ENCODE measurements at places on chromosomes 5 and 9. TPM values are rescaled to one million over a fixed set of nuclear protein-coding genes. Genes with fewer than 3 reads are reported as not detected.

The PAPPA gene
- 0.03 TPM for polyA plus RNA-seq

The PHPT1 gene
- 44.2 TPM for polyA plus RNA-seq

The MYORG gene
- 19.5 TPM for polyA plus RNA-seq

DNA sequence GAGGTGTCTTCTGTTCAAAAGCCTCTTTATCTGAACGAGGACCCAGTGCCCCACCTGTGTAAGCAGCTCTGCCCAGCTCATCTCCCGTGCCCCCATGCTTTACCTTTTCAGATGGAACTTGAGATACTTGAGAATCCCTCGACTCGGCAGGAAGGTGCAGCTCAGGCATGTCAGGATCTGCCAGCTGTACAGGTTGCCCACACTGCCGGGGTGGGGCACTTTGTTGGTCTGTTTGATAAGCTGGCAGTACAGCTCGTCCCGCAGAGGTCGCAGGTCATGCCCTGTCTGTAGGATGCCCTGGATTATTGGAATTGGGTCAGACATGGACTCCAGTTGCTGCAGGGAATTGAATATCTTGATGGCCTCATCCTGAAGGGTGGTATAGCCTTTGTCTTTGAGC, 58.0 kb upstream of the RETREG1 start:
- no peak for DNase-seq
- H3K27me3 ChIP-seq, result no peaks in the 10 kb centered on the region
- peaks cover 3% of the 10 kb centered on the region for H3K36me3 ChIP-seq
- H3K4me1 ChIP-seq, result peaks cover 2% of the 10 kb centered on the region
- no peak overlapping the region for H3K4me3 ChIP-seq
- no peak overlapping the region for H3K27ac ChIP-seq

DNA sequence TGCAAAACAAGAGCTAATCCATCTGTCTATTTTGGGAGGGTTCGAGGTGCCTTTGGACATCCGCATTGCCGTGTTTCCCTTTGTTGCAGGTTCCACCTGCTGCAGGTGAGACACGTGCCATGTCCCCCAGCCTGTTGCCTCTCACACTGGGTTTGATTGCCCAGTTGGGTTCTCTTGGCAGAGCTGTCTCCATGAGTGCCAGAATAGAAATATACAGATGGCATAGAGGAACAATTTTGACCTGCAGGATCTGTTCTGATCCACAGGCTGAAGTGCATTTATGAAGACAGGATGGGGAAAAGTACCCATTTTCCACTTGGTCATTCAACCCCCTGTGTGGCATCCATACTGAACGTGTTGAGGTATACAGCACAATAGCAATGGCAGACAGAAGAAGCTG, 178.1 kb downstream of the SGCD start:
- H3K36me3 ChIP-seq, result no peaks in the 10 kb centered on the region
- H3K27ac ChIP-seq, result no peak overlapping the region
- H3K27me3 ChIP-seq, result no peaks in the 10 kb centered on the region
- H3K4me3 ChIP-seq, result no peak overlapping the region
- no peaks in the 10 kb centered on the region for H3K4me1 ChIP-seq
- no peak for DNase-seq

GRCh38 chr9:82302968-82303655, 314.5 kb downstream of the SPATA31D1 start:
- H3K27me3 ChIP-seq, result no peaks in the 10 kb centered on the region
- DNase-seq, result no peak
- H3K27ac ChIP-seq, result no peak overlapping the region
- H3K4me3 ChIP-seq, result no peak overlapping the region
- no peaks in the 10 kb centered on the region for H3K4me1 ChIP-seq
- H3K36me3 ChIP-seq, result no peaks in the 10 kb centered on the region

GRCh38 chr9:130741831-130742449, 48.4 kb downstream of the EXOSC2 start:
- H3K36me3 ChIP-seq, result no peaks in the 10 kb centered on the region
- no peak overlapping the region for H3K4me3 ChIP-seq
- peaks cover 10% of the 10 kb centered on the region for H3K4me1 ChIP-seq
- H3K27me3 ChIP-seq, result no peaks in the 10 kb centered on the region
- no peak overlapping the region for H3K27ac ChIP-seq
- no peak for DNase-seq

- no peak for DNase-seq
- H3K27me3 ChIP-seq, result no peaks in the 10 kb centered on the region
- no peaks in the 10 kb centered on the region for H3K36me3 ChIP-seq
- H3K27ac ChIP-seq, result no peak overlapping the region
- H3K4me3 ChIP-seq, result no peak overlapping the region
- H3K4me1 ChIP-seq, result no peaks in the 10 kb centered on the region
These were observed 197.3 kb downstream of the ARL15 start for GRCh38 chr5:54113060-54113459.

GRCh38 chr9:135505406-135506187, 5.1 kb downstream of the MRPS2 start:
- H3K4me1 ChIP-seq, result peaks cover 2% of the 10 kb centered on the region
- H3K27me3 ChIP-seq, result no peaks in the 10 kb centered on the region
- H3K36me3 ChIP-seq, result peaks cover 11% of the 10 kb centered on the region
- H3K27ac ChIP-seq, result no peak overlapping the region

GRCh38 chr5:80780024-80780423, 125.2 kb upstream of the DHFR start:
- no peak for DNase-seq
- no peaks in the 10 kb centered on the region for H3K4me1 ChIP-seq
- H3K36me3 ChIP-seq, result no peaks in the 10 kb centered on the region
- no peak overlapping the region for H3K4me3 ChIP-seq
- no peak overlapping the region for H3K27ac ChIP-seq
- H3K27me3 ChIP-seq, result no peaks in the 10 kb centered on the region

- no peak overlapping the region for H3K4me3 ChIP-seq
- no peaks in the 10 kb centered on the region for H3K27me3 ChIP-seq
- no peak overlapping the region for H3K27ac ChIP-seq
- no peaks in the 10 kb centered on the region for H3K4me1 ChIP-seq
These were observed 63.1 kb downstream of the HSPA4 start for GRCh38 chr5:133114933-133115310.
